ENCODE measurements at places on chromosomes 3 and 15. TPM values are rescaled to one million over a fixed set of nuclear protein-coding genes. Genes with fewer than 3 reads are reported as not detected.

- H3K4me1 ChIP-seq: no peaks in the 10 kb centered on the region
- H3K27me3 ChIP-seq: no peaks in the 10 kb centered on the region
- H3K4me3 ChIP-seq: no peak overlapping the region
- H3K36me3 ChIP-seq: no peaks in the 10 kb centered on the region
- H3K27ac ChIP-seq: no peak overlapping the region
Observed at GRCh38 chr3:140238646-140239314, 303.8 kb downstream of the CLSTN2 start.

- no peak for DNase-seq
- H3K27ac ChIP-seq: no peak overlapping the region
- no peaks in the 10 kb centered on the region for H3K4me1 ChIP-seq
- no peak overlapping the region for H3K4me3 ChIP-seq
- H3K27me3 ChIP-seq: no peaks in the 10 kb centered on the region
Observed at GRCh38 chr3:164030194-164030593, 1048.1 kb downstream of the SI start.

SLC28A1 gene
- total RNA-seq: not detected

GRCh38 chr3:106257172-106257571, 388.4 kb upstream of the CBLB start:
- DNase-seq: no peak
- H3K27me3 ChIP-seq: no peaks in the 10 kb centered on the region
- H3K4me3 ChIP-seq: no peak overlapping the region
- peaks cover 10% of the 10 kb centered on the region for H3K36me3 ChIP-seq

PPP1R14D gene
- not detected for total RNA-seq

CFAP20DC gene
- 2.8 TPM for total RNA-seq

FEZF2 gene
- total RNA-seq: not detected

NANOGP8 gene
- not detected for total RNA-seq

DNA sequence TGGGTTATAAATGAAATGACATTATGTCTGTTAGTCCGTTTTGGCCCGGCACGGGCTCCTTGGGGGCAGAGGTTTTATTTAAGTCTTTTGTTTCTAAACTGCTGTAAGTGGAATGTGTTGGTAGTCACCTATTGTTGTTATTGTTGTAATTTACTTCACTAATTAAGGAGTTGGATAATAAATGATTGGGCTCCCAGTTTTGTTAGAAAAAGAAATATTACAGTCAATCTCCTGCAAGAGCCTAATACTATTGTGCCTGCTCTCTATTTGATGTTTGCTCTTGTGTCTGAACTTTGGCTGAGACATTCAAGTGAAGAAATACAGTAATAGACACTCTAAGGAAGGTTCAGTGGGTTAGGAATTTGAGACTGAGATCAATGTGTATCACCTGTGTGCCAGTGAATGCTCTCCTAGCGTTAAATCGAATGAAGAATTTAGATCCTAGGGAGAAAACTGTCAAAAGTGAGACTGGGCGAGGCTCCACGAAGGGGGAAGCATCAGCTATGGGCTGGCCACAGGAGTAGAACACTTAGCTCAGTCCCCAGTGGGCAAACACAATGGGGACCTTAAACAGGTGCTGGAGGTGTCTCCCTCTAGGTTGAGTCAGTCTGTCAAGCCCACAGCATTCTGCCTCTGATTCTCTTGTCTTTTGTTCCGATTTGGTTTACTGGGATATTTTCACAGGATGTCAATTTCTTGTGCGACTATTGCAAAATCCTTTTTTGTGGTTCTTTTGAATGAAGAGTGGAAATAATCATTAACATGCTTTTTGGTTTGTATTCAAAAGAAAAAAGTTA, 1.2 kb downstream of the ROBO2 start:
- no peak overlapping the region for H3K4me3 ChIP-seq
- H3K27ac ChIP-seq: no peak overlapping the region
- H3K27me3 ChIP-seq: peaks cover 29% of the 10 kb centered on the region

- H3K36me3 ChIP-seq: peaks cover 2% of the 10 kb centered on the region
- H3K27ac ChIP-seq: no peak overlapping the region
- no peak for DNase-seq
Observed at GRCh38 chr15:56804938-56805337, 71.6 kb upstream of the ZNF280D start.

TF gene
- total RNA-seq: 1.7 TPM

DNA sequence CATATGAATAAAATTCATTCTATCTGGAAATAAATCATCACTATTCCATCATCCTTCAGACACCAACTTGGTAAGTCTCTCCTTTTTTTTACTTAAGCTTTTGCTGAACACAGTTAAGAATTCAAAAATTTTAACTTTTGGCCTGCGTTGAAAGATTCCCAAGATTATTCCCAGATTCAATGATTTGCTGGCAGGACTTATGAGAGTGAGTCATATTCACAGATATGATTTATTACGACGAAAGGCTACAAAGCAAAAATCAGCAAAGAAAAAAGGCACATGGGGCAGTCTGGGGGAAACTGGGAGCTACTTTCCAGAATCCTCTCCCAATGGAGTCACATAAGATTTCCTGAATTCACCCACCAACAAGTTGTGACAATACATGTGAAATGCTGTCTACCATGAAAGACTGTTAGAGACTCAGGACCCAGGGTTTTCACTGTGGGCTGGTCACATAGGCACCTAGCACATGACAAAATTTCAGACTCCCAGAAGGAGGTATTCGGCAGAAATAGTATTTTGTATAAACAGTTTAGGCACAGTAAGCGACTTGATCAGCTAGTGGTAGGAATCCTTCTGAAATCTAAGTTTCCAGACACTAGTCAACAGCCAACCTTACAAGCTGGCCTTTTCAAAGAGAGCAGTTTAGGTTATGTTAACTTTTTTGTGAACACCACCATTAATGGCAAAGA, 82.1 kb downstream of the DLG1 start:
- no peak overlapping the region for H3K27ac ChIP-seq
- H3K4me3 ChIP-seq: no peak overlapping the region
- no peak for DNase-seq
- peaks cover 14% of the 10 kb centered on the region for H3K36me3 ChIP-seq
- peaks cover 27% of the 10 kb centered on the region for H3K4me1 ChIP-seq

DNA sequence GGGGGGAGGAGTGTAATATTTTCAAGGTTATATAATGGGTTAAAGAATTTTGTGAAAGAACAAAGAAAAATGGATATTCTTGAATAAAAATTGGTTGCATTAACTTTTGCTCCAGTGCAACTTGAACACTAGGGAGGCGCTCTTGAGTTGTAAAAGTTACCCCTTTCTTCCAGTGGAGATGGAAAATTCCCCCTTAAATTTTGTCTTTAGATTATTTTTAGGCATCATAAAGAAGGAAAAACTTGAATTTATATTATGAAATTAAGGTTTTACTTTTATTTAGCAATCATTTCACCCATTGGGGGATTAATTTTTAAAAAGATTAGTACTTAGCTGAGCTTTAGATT, 550 bp upstream of the CHD2 start:
- H3K27me3 ChIP-seq: no peaks in the 10 kb centered on the region
- H3K4me1 ChIP-seq: peaks cover 57% of the 10 kb centered on the region
- H3K4me3 ChIP-seq: peak overlapping the region; percentile 99
- H3K27ac ChIP-seq: peak overlapping the region; percentile 100

Data from activated T-cell treated with anti-CD3 and anti-CD28 coated beads, Interleukin-2, amount 50 U/mL, for 72 hours (primary cell).